Stimulated activated CD4-positive, alpha-beta T cell treated with anti-CD3 and anti-CD28 coated beads, Interleukin-1b, Interleukin-23, amount 100 ng/mL, for 24 hours (primary cell): ENCODE measurements at places on chromosomes 6 and 20.

- DNase-seq: no peak
Measured at GRCh38 chr6:106670236-106670635, 40.9 kb downstream of the QRSL1 start.

GRCh38 chr20:37421988-37422387 lies 76.0 kb downstream of the SRC start:
- no peak for DNase-seq

GRCh38 chr20:36216314-36217025 lies 19.8 kb upstream of the AAR2 start:
- no peak for DNase-seq

DNA sequence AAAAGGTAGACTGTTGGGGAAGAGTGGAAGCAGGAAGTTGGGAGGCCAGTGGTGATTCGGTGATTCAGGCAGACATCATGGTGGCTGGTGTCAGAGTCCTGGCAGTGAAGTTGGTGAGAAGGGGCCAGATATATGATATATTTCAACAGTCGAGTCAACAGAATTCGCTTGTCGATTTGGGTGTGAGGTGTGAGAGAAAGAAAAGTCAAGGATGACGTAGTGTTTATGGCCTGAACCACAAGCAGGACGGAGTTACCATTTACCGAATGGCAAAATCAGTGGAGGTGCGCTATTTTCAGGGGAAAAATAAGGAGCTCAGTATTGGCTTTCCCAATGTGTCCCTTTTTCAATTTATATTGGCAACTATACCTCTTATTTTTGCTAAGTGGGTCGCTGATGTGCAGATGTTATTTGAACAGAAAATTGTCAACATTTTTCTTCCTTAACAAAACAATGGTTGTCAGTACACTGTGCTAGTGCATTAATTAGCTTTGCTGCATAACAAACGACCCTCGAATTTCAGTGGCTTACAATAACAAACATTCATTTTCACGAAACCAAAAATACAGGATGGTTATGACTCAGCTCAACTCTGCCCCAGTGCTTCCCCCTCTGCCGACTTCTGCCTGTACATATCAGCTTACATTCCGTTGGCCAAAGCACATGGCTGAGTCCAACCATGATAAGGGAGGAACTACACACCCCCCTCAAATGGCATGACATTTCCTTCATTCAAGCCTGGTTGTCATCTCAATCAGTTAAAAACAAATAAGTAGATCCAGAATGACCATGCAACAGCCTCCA lies 255.0 kb upstream of the ZFP64 start:
- DNase-seq: no peak

- no peak for DNase-seq
Measured at GRCh38 chr6:159594106-159594749, 98.8 kb downstream of the SOD2 start.

DNA sequence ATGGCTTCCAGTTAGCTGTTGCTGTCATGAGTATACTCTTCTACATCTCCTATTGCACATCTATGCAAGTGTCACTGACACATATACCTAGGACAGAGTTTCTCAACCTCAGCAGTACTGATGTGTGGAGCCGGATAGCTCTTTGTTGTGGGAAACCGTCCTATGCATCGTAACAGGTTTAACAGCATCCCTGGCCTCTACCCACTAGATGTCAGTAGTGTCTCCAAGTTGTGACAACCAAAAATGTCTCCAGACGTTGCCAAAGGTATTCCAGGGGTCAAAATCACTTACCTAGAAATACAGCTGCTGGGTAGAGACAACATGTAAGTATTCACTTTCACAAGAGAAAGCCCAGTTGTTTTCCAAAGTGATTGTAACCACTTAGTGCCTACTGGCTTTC lies 637.6 kb downstream of the RNF144B start:
- DNase-seq: no peak

DNA sequence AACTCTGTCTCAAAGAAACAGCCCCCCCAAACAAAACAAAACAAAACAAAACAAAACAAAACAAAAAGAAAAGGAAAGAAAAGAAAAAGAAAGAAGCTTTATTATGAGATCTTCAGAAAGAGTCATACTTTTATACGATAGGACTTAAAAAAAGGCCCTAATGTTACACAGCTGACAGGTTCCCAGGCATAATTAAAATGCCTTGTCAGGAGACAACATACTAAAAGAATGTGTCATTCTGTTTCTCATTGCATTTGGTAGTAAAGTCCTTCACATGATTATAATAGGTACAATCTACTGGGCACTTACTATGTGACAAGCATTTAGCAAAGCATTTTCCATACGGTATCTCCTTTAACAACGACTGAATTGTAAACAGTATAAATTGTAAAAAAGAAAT lies 36.4 kb upstream of the RPN2 start:
- DNase-seq: no peak

- no peak for DNase-seq
Measured at GRCh38 chr6:31125586-31126363, 5.5 kb upstream of the CDSN start.

GRCh38 chr6:29976588-29977424 lies 34.5 kb downstream of the HLA-A start:
- no peak for DNase-seq

- no peak for DNase-seq
Measured at GRCh38 chr6:121971931-121972335, 427.5 kb upstream of the HSF2 start.

GRCh38 chr6:141460743-141461484 lies 671.8 kb upstream of the GJE1 start:
- no peak for DNase-seq

DNA sequence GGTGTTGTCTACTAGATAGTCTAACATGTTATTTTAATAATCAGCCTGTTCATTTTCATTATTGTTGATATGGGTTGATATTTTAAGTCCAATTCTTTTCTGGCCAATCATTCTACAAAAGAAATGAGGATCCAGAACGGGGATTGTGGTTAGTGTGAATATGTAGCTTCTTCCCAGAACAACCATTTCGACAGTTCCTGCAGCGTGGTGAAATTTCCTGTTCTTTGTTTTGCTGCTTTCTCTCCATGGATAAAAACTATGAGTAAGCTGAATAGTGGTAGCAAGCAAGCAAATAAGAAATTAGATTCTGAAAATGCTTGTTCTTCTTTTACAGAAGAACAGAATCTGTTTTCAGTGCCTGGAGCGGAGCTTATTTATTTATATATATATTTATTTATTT lies 65.5 kb upstream of the F13A1 start:
- no peak for DNase-seq

GRCh38 chr20:59104831-59105230 lies 58.8 kb upstream of the ZNF831 start:
- no peak for DNase-seq

DNA sequence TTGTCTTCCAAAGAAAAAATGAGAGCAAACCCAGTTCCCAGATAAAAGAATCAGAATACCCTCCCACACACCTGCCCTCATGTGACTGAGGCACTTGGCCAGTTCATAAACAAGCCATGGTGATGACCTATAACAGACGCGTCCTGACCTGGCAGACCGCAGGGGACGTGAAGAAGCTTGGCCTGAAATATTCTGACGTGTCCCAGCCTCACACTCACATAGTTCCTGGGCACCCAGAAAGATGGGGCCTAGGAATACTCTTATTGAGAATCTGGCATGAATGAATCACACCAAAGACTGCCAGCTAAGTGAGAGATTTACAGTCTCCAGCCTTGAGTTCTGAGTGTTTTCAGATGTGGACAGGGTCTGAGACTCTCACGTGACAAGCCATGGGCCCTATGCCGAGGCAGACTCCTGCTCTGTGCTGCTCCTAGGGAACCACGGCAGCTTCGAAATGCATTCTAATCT lies 17.2 kb upstream of the MAP3K4 start:
- no peak for DNase-seq

- no peak for DNase-seq
Measured at GRCh38 chr6:150328744-150329405, 39.9 kb upstream of the IYD start.

DNA sequence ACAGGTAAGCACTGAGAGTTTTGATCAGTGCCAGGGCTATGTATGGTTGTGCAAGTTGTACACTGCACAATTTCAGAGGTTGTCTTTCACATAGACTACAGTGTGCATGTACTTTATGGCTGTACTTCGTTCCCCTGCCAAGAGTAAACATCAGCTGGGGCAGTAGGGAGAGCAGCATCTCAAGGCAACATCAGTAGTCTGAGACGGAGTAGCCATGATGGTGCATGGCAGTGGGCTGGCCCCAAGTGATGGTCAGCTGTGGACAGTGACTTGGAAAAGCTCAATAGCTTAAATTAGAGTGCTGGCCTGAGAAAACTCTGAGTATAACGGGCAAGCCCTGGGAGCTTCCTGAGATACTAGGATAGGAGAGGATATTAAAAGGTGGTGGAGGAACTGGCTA lies 165.5 kb downstream of the TFAP2B start:
- DNase-seq: no peak

DNA sequence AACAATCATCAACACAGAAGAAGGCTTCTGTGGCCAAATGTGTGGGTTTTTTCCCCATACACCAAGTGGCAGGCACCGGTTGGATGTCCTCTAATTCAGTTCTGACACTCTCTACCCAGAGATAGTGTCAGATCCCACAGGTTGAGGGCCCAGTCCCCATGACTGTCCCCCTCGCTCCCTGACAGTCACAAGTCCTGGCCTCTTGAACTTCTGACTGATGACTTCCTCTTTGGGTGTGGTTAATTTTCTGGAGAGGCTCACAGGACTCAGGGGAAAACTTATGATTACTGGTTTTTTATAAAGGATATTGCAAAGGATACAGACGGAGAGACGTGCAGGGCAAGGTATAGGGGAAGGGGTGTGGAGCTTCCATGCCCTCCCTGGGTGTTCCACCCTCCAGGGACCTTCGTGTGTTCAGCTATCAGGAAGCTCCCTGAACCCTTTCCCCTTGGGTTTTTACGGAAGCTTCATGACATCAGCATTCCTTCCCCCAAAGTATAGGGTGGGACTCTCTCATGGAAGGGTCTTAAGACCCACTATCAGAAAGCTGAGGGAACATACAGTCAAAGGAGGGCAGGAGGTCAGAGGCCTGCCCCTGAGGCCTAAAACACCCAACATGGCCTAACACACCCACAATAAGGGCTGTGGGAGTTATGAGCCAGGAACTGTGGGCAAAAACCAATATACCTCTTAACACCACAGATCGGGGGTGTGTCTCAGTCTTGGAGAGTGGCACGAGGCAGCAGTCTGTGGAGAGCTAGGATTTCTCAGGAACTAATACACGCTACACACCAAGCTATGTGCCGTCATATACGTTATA lies 33.3 kb downstream of the FARS2 start:
- no peak for DNase-seq

- no peak for DNase-seq
Measured at GRCh38 chr20:24241466-24241865, 228.0 kb upstream of the SYNDIG1 start.

DNA sequence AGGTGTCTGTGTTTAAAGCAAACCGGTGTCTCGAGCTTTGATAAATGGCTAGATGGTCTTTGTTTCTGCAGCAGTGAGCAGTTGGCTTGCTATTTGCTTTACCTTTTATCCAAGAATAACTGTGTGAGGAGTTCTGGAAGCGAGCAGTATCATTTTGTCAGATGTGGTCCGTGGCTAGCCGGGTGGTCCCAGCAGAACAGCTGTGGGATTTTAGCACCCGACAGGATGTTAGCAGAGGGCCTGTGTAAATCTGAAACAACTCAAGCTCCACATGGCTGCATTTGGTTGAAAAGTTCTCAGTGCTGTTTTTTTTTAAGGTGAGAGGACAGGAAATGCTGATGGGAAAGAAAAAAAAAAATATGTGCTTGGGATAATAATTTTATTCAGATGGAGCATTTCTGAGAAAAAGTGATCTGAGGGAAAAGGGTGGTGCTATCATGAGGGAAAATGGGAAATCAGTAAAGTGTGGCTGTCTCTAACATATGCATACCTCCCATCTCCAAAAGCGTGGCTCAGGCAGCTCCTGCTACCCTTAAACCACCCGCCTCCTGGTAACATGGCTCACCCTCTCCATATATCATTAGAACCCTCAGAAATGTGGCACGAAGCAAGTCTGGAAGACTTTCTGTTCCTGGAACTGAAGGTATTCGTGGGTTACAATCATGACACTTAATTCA lies 215.4 kb downstream of the TSHZ2 start:
- no peak for DNase-seq

- no peak for DNase-seq
Measured at GRCh38 chr6:138037009-138037504, 70.2 kb downstream of the PERP start.

GRCh38 chr20:62618611-62619529 lies 23.4 kb upstream of the SLCO4A1 start:
- DNase-seq: no peak

DNA sequence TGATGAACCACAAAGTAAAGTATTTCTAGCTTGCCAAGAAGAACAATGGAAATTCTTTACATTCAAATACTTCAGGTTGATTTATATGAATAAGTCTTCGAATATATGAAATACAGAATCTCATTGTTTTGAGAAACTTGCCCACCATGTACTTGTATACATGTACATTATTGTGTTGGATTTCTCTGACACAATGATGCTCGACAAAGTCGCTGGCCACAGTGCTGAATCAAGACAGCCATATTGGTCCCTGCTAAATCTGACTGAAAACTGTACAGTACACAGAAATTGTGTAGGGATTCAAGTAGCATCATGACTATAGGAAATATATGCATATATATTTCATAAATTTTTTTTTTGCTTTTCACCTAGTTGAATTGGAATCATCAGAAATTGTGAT lies 13.1 kb upstream of the LIN28B start:
- no peak for DNase-seq

GRCh38 chr6:102815207-102815606 lies 1421.7 kb downstream of the GRIK2 start:
- no peak for DNase-seq

DNA sequence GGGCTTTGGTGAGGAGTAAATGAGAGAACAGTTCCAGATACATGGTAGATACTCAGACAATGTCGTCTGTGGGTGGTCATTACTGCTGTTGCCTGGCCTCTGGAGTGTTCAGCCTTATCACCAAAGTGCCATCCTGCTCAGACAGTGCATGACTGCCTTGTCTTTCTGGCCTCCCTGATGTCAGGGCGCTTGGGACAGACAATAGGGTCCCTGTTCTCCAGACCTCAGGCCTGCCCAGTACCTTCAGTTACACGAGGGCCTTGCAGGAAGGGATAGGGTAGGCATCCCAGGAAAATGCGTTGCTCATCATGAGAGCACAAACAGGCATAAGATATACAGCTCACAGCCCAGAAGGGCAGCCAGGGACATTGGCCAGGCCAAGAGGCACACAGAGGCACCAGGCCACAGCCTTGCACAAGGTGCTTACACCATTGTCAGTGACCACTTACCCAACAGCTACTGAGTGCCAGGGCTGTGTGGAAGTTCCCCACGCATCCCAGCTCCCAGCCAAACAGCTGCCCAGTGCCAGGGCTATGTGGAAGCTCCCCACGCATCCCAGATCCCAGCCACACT lies 27.4 kb downstream of the BPIFB1 start:
- no peak for DNase-seq

- no peak for DNase-seq
Measured at GRCh38 chr20:41476013-41476441, 109.4 kb upstream of the EMILIN3 start.

GRCh38 chr20:36541227-36541767 lies at the start of gene MYL9:
MYL9 (plus strand) TSS chr20:36541519; CDS start chr20:36544885, 3,366 bp downstream.
- DNase-seq: no peak
